ENCODE measurements at places on chromosomes 3 and 15.

GRCh38 chr3:125119752-125120378 lies 64.1 kb upstream of the HEG1 start:
- no peak for DNase-seq

DNA sequence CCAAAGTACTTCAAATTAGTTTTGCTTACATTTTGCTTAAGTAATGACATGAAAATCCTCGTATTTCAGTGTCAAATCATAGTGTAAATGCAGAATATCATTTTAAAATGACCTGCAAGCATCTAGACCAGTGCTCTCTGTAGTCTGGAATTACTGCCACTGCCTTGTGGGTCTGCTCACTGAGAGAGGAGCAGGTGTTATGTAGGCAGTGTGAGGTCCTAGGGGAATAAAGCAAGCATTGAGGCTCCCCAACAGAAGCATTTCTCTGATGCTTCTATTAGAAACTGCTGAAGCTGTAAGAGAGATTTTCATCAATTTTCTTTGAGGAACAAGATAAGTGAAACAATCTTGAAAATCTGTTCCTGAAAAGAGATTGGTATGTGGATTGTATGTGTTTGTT lies 253.2 kb downstream of the BBX start:
- DNase-seq = no peak

DNA sequence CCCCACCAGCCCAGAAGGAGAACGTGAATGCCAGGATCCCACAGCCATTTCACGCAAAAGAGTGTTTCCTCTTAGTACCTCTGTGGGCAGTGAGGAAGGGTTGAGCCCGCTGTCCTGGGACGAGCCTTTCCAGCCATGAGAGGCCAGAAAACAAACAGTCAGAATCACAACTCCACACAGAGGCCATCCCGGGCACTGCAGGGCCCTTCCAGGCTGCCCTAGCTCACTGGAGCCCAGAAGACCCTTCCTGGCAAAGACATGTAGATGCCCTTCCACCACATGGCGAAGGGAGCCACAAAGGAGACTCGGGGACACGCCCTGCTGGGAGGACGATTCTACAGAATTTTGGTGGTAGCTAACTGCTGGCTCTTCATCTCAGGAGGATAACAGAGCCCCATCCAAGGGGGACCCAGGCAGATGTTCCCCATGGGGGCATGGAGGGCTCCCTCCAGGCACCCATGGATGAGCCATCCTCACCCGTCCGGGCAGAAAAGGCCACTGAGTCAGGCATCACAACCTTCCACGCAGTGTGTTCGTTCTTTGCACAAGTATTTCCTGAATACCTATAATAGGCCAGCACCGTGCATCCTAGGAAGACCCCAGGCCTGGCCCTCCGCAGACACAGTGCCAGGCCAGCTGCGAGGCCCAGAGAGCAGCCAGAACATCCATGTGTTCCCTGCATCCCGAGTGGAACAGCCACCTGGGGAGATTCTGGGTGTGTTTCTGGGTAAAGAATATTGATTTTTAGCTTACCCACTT lies 47.2 kb downstream of the SLC12A8 start:
- peak; percentile 68 for DNase-seq

DNA sequence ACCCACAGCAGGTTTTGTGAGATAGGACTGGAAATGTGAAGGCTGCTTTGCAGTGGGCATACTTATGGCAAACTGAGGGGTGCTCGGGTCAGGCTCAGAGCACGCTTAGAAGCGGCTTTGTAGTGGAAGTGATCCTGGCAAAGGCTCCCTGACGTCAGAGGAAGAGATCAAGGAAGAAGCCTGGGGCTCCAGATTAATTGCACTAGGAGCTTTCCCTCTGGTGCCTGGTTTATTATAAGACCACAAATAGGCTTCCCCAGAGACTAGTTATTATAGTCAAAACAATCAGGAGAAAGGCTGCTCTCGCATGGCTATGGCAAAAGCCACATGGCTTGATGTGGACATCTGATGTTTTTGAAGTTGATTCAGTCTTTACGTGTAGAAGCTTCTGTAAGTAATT lies 515.1 kb downstream of the GABRG3 start:
- no peak for DNase-seq

GRCh38 chr15:42474827-42475226 lies 16.1 kb downstream of the ZNF106 start:
- no peak for DNase-seq

GRCh38 chr15:83927704-83928391 lies 273.9 kb downstream of the ADAMTSL3 start:
- no peak for DNase-seq

GRCh38 chr15:90862964-90863778 lies 5.2 kb upstream of the FURIN start:
- peak; percentile 18 for DNase-seq

- no peak for DNase-seq
These were observed 12.9 kb downstream of the NEO1 start for GRCh38 chr15:73065114-73065513.

GRCh38 chr15:77358545-77359240 lies 61.2 kb downstream of the PEAK1 start:
- DNase-seq = no peak
